ENCODE measurements at places on chromosomes 3 and 15.

DNA sequence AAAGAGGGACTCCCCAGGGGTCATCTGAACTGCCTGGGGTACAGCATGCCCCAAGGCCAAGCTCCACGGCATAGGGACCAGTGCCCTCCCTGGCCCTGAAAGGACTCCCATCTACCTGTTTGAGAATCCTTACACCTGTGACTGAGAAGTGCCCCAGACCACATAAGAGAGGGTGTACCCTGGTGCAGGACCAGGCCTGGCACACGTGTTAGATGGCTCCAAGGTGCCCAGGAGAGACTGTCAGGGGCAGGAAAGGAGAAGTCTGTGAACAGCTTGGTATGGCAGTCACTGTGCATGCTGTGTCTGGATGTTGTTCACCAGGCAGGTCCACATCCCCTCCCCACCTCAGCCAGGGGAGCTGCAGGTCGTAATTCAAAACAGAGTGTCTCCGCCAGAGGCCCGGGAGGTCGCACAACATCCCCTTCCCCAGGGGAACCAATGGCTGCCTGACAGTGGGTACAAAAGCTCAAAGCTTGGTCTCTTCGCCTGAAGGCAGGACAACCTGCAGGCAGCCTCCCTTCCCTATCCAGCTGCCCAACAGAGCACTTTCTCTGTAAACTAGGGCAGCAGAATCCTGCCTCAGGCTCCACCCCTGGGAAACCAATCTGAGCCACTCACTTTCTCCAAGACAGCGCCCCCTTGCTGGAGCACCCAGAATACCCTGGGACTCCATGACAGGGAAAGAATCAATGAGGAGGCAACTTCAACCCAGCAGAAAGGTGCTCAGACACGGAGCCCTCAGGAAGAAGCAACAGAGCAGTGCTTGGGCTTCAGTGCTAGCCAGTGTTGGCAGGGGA is 3.9 kb downstream of the NUP210 start:
- DNase-seq, result no peak

DNA sequence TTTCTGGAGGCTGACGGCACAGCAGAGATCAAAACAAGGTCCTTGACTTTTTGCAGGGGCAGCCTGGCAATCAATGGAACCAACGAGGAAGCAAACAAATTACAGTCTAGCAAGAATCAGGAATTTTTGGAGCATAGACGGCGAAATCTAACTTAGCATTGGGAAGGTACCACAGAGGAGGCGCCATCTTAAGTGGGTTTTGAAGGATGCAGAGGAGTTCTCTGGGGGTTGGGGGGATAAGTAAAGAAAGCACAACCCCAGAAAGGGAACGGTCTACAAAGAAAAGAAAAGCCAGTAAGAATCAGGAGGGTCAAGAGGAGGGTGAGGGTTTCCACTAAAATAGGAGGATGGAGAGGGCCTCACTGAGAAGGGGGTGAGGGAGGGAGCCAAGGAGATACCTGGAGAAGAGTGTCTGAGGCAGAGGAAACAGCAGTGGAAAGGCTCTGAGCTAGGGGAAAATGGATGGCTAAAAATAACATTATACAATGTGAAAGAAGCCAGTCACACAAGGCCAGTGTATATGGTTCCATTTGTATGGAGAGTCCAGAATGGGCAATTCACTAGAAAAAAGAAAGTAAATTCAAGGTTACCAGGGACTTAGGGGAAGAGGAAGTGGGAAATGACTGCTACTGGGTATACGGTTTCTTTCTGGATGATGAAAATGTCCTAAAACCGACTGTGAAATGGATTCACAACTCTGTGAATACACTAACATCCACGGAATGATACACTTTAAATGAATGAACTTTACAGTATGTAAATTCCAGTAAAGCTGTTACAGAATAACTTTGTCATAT is 25.2 kb upstream of the IQSEC1 start:
- no peak for DNase-seq

DNA sequence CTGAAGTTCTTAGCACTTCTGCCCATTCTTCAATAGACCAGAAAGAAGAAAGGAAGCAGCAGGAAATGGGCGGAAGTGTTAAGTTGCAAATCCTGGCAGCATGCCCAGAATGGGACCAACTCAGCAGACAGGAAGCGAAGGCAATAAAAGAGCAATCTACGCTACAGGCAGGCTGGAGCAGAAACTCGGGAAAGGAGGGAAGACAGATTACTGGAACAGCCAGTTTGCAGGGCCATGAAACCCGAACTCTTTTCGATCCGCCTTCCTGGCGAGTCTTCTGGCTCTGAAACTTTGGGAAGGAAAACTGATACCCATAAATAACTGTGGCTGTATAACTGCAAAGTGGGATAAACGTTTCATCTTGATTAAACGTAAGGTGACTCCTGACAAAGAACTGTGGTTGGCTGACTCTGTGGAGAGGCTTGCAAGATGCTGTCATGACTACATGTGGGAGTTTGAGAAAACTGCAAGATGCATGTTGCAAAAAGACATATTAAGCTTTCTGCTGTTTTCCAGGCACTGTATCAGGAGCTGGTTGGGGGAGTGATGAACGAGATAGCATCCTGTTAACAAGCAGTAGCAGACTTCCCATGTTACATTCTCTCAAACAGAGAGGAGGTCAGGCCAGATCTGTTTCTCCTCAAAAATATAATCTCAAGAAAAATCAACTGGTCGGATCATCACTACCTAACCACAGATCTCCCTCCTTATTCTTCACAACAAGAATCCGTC is 67.8 kb downstream of the FMN1 start:
- DNase-seq, result no peak

DNA sequence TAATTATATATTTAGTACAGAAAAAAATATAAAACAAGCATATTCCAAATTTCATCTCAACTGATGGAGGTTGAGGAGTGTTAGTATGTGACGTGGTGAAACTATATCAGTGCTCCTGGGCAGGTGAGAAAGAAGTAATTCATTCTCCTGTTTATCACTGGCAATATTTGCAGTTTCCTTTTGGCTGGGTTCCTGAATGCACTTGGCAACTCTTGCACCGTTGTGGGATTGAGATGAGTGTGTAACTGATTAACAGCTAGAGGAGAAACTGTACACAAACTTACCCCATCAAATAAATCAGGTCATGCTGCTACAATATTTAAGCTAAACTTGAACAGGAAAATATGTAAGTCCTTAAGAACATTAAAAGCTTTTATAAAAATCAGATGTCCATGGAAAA is 2.1 kb upstream of the ATP13A4 start:
- no peak for DNase-seq

GRCh38 chr15:25905140-25905539 is 42.0 kb upstream of the ATP10A start:
- DNase-seq, result no peak

- no peak for DNase-seq
Measured at GRCh38 chr3:196754091-196754981, 14.7 kb downstream of the PAK2 start.

DNA sequence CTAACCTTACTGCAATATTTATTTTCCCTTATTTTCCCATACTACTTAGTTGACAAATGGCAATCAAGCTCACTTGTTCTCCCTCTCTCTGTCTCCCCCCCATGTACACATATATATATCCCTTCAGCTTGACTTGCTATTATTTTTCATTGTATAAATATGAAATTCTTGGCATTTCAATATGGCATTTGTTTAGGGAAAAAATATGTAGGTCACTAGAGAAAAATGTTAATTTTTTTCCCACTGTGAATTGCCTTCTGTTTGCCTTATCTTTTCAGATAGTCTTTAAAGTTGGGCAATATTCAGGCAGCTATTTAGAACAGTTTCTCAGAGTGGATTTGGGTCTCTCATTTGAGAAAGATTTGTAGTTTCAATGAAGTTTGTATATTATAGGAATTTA is 62.8 kb upstream of the UTS2B start:
- no peak for DNase-seq

GRCh38 chr3:197017003-197017402 is 12.6 kb downstream of the MELTF start:
- DNase-seq, result no peak

GRCh38 chr3:24047513-24047912 is 102.4 kb downstream of the NR1D2 start:
- no peak for DNase-seq

GRCh38 chr3:107969525-107969924 is 121.3 kb downstream of the CD47 start:
- DNase-seq, result no peak

DNA sequence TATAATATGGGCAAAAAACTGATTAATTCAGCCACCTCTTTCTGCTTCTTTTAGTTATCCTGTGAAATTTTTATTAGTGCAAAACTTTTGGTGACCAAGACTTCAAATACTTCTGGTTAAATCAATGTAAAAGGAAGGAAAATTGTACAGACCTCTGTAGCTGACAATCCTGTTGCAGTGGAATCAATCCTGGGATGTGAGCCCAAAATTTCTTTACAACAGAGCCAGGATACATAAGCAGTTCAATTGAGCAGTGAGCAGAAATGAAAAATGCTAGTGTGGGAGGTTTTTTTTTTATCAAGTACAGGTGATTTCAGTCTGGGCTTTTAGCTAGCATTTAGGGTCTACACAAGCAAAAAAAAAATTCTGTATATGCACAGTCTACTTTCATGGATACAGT is 398.0 kb downstream of the OTOL1 start:
- no peak for DNase-seq

- no peak for DNase-seq
Measured at GRCh38 chr15:51738553-51738952, 1.1 kb upstream of the LYSMD2 start.

GRCh38 chr3:45582430-45582829 is 12.1 kb upstream of the LIMD1 start:
- DNase-seq, result no peak

DNA sequence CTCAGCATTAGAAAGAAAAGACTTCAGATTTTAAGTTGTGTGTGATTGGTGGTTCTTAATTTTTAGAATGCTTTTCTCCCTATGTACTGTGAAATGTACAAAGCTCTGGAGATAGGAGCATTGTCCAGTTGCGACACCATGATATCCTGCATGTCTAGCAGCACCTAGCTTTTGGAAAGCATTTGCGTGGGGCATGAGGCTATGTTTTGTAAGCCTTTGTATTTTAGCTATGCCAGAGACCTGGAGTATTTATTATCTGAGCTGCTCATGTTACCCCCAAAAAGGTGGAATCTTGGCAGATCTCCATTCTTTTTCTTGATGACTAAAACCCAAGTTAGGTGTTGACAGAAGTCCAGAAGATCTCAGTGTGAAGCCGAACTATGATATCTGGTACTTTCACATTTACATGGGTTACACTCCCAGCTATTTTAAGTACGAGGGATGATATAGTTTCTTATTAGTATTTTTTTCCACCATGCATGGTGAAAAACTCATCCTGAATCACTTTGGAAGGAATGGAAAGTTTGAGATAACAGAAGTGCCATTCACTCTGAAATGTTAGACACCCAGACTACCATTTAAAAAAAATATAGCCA is 126.7 kb upstream of the SAMMSON start:
- DNase-seq, result no peak

Data from ascending aorta (tissue), 2 donors.